ENCODE measurements at places on chromosomes 6 and 20. TPM values are rescaled to one million over a fixed set of nuclear protein-coding genes. Genes with fewer than 3 reads are reported as not detected.

GRCh38 chr6:68758559-68758958 lies 123.5 kb downstream of the ADGRB3 start:
- H3K27ac ChIP-seq, result no peak overlapping the region
- H3K4me1 ChIP-seq, result no peaks in the 10 kb centered on the region
- DNase-seq, result no peak
- H3K36me3 ChIP-seq, result no peaks in the 10 kb centered on the region
- no peaks in the 10 kb centered on the region for H3K27me3 ChIP-seq
- no peak overlapping the region for H3K4me3 ChIP-seq

DNA sequence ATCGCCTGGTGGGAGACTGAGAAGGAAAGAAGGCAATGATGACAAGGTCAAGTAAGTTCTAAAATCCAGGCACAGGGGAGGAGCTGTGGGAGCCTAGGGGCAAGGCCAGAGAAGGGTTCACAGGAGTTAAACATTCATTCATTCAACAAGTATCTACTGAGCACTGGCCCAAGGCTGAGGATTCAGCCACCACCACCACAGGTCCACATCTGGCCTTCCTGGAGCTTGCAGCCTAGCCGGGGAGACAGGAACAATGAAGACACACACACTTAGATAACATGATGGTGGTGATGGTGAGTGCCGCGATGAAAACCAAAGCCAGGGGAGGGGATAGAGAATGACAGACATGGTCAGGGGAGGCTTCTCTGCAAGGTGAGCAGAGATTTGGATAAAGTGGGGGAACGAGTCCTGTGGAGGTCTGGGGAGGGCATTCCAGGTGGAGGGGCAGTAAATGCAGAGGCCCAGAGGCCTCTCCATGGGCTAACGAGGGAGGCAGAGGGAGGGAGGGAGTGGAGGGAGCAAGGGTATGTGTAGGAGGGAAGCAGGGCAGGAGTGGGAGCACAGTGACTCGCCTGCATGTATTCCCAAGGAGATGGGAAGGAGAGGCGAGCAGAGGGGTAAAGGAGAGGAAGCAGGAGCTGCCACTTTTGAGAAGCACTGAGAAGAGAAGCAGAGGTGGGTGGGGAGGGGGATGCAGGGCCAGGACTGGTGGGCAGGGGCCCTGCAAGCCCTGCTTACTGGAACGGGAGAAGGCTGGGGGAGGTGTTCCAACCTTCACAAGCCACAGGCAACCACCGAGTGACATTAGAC lies 10.5 kb upstream of the RSPO4 start:
- no peaks in the 10 kb centered on the region for H3K27me3 ChIP-seq

DNA sequence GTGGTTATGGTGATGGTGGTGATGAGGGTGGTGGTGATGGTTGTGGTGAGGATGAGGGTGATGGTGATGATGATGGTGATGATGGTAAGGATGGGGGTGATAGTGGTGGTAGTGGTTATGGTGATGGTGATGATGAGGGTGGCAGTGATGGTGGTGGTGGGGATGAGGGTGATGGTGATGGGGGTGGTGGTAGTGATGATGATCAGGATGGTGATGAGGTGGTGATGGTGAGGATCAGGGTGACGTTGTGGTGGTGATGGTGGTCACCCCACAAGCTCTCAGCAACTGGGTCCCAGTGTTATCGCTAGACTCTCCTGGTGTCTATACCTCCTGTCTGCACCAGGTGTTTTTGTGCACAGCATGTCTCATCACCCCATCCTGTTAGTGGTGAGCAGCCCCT lies 85.0 kb downstream of the TMEM242 start:
- H3K36me3 ChIP-seq, result no peaks in the 10 kb centered on the region
- DNase-seq, result no peak
- H3K27me3 ChIP-seq, result no peaks in the 10 kb centered on the region
- H3K27ac ChIP-seq, result no peak overlapping the region
- no peak overlapping the region for H3K4me3 ChIP-seq
- peaks cover 12% of the 10 kb centered on the region for H3K4me1 ChIP-seq

The KLHDC3 gene
- 73.5 TPM for total RNA-seq

GRCh38 chr6:75094614-75095200 lies 111.1 kb downstream of the COL12A1 start:
- H3K36me3 ChIP-seq, result no peaks in the 10 kb centered on the region
- H3K4me1 ChIP-seq, result no peaks in the 10 kb centered on the region
- no peak overlapping the region for H3K4me3 ChIP-seq
- H3K27ac ChIP-seq, result no peak overlapping the region
- H3K27me3 ChIP-seq, result no peaks in the 10 kb centered on the region

DNA sequence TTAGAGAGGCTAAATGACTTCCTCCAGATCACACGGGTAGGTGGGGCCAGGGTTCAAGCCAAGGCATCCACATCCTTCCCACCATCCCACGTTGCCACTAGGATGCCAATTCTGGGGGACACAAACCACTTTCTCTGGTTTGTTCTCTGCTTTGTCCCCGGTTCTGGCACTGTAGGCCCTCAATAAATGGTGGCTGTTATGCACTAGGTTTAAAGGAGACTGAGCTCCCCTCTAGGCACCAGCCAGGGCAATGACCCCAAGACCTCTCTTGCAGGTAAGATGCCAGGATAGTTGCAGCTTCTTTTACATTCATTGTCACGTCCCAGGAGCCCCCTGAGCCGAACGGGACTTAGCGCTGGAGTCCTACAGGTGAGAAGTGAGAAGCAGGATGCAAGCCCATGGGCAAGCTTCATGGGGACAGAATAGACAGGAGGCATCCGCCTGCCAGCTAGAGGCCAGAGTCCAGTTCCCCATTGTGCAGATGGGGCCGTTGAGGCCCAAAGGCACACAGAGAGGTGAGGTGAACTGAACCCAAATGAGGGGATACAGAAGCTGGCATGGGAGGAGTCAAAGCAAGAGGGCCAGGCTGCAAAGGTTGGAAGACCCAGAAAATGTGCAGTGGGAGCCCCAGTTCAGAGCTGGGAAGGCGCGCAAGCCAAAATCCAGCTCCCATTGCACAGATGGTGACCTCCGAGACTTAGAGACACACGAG lies 677 bp downstream of the PXMP4 start:
- H3K4me3 ChIP-seq, result peak overlapping the region; percentile 84
- peak overlapping the region; percentile 75 for H3K27ac ChIP-seq
- no peaks in the 10 kb centered on the region for H3K27me3 ChIP-seq
- no peaks in the 10 kb centered on the region for H3K36me3 ChIP-seq
- DNase-seq, result no peak
- peaks cover 20% of the 10 kb centered on the region for H3K4me1 ChIP-seq

GRCh38 chr6:154448448-154449096 lies 61.9 kb downstream of the CNKSR3 start:
- H3K27me3 ChIP-seq, result no peaks in the 10 kb centered on the region
- H3K27ac ChIP-seq, result no peak overlapping the region
- no peak for DNase-seq
- H3K4me1 ChIP-seq, result no peaks in the 10 kb centered on the region
- H3K4me3 ChIP-seq, result no peak overlapping the region

- H3K27me3 ChIP-seq, result no peaks in the 10 kb centered on the region
- no peak for DNase-seq
These were observed 36.0 kb downstream of the KCNK5 start for GRCh38 chr6:39193201-39193791.

The JAG1 gene
- total RNA-seq, result 0.24 TPM

The PTP4A1 gene
- total RNA-seq, result 107 TPM

DNA sequence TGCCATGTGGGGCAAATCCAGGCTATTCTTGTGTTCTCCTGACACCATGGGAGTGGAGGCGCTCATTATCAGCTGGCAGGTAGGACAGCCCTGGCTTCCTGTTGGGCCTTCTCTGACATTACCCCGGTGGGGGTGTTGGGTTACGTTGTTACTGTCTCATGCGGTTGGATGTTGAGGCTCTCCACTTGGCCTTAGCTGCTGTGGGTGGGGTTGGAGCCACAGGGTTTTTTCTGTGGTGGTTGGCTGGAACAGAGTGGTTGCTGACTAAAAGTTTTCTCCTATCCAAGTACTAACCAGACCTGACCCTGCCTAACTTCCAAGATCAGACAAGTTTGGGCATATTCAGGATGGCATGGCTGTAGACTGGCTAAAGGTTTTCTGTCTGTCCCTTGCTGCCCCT lies 20.2 kb downstream of the RIPK1 start:
- no peaks in the 10 kb centered on the region for H3K4me1 ChIP-seq
- H3K27ac ChIP-seq, result no peak overlapping the region
- H3K36me3 ChIP-seq, result peaks cover 34% of the 10 kb centered on the region
- no peaks in the 10 kb centered on the region for H3K27me3 ChIP-seq
- no peak overlapping the region for H3K4me3 ChIP-seq

The CEP250 gene
- 42.2 TPM for total RNA-seq

The LZTS3 gene
- 0.97 TPM for total RNA-seq

- no peaks in the 10 kb centered on the region for H3K4me1 ChIP-seq
- DNase-seq, result no peak
- H3K27me3 ChIP-seq, result no peaks in the 10 kb centered on the region
- no peaks in the 10 kb centered on the region for H3K36me3 ChIP-seq
- no peak overlapping the region for H3K4me3 ChIP-seq
- peak overlapping the region; percentile 10 for H3K27ac ChIP-seq
These were observed 31.0 kb downstream of the TOMM6 start for GRCh38 chr6:41818271-41819054.

GRCh38 chr6:105869835-105870440 lies 216.2 kb upstream of the PRDM1 start:
- H3K36me3 ChIP-seq, result no peaks in the 10 kb centered on the region
- no peak overlapping the region for H3K4me3 ChIP-seq
- DNase-seq, result no peak
- no peak overlapping the region for H3K27ac ChIP-seq
- H3K27me3 ChIP-seq, result no peaks in the 10 kb centered on the region
- H3K4me1 ChIP-seq, result no peaks in the 10 kb centered on the region

DNA sequence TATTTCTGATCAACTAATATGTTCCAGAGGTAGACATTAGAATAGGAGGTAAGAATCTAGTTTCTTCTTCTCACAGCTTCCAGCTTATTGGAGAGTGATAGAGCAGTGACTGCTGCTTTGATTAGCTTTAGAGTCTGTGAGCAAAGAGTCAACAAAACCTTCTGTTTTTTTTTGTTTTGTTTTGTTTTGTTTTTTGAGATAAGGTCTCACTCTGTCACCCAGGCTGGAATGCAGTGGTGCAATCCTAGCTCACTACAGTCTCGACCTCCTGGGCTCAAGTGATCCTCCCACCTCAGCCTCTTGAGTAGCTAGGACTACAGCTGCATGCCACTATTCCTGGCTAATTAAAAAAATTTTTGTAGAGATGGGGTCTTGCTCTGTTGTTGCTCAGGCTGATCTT lies 39.3 kb downstream of the TSBP1 start:
- no peaks in the 10 kb centered on the region for H3K4me1 ChIP-seq
- no peak overlapping the region for H3K4me3 ChIP-seq
- H3K27ac ChIP-seq, result no peak overlapping the region
- H3K36me3 ChIP-seq, result no peaks in the 10 kb centered on the region
- H3K27me3 ChIP-seq, result no peaks in the 10 kb centered on the region

DNA sequence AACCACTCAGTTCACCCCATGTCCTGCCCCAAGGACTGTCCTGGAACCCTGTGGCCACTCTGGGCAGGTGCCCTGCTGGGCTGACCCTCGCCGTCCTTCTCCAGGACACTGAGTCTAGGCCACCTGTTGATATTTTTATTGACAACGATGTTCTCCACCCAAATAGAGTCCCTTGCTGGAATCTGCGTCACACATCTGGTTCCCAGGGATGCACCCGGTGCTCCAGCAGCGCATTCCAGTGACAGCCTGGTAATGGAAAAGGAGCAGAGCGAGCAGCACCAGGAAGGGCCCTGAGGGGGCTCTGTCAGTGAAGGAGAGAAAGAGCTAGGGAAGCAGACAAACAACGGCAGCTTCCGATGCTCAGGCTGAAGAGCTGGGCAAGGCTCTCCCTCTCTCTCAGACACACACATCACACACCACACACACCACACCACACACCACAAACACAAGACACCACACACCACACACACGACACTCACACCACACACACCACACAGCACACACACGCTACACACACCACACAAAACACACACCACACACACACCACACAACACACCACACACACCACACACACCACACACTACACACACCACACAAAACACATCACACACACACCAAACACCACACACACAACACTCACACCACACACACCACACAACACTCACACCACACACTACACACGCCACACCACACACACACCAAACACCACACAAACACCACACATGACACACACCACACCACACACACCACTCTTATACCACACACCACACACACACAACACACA lies 117.9 kb upstream of the THBS2 start:
- DNase-seq, result no peak
- no peak overlapping the region for H3K4me3 ChIP-seq
- H3K4me1 ChIP-seq, result no peaks in the 10 kb centered on the region
- no peak overlapping the region for H3K27ac ChIP-seq
- H3K36me3 ChIP-seq, result no peaks in the 10 kb centered on the region

DNA sequence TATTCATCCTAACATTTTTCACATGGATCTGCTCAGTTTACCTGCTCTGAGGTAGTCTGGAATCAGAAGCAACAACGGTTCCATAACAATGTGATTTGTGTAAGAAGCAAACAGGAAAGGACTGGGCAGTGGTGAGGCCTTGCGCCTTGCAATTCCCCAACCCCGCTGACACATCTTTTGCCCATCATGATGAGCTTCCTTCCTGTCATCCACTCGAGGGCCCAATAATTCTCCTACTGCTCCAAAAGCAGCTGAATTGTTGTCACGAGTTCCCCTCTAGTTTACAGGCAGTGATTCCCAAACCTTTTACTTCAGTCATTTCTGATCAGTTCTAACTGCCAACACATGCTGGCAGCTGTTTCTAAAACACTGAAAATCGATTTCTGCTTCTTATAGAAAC lies 22.9 kb downstream of the STX7 start:
- H3K27me3 ChIP-seq, result no peaks in the 10 kb centered on the region
- no peaks in the 10 kb centered on the region for H3K36me3 ChIP-seq
- peaks cover 9% of the 10 kb centered on the region for H3K4me1 ChIP-seq
- H3K27ac ChIP-seq, result no peak overlapping the region
- no peak overlapping the region for H3K4me3 ChIP-seq

The DNAH8 gene
- total RNA-seq, result 0.20 TPM

DNA sequence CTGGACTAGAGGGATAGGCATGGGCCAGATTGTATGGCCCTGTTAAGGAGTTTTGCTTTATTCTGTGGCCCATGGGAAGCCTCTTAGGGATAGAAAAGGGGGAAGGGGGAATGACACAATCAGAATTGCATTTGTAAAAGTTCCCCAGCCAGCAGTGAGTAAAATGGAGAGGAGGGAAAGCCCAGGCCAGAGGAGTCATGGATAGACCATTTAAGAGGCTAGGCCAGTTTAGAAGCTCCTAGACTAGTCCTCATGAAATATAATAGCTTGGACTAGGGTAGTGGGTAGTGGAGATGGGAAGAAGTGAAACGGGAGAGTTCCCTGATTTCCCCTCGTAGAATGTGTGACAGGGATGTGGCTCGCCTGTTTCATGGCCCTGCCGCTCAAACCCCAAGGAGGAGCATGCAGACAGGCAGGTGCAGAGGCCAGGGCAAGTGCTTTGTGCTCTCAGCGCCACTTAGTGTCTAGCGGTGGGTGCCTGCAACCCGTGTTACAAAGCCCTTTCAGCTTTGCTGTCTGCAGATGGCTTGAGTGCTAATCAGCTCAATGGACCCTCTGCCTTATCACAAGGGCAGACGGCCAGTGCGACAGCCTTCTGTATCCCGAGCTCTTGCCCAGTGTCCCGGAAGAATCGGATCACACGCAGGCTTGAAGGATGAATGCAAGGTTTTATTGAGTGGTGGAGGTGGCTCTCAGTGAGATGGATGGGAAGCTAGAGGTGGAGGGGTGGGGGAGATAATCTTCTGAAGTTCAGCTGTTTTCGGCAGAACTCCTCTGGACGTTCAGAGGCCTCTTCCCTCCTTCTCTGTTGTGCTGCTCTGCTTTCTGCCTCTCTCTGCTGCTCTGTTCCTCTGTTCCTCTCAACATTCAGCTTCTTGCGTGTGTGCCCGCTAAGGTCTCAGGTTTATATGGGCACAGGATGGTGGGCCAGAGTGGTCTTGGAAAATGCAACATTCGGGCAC lies 141.1 kb downstream of the CEP57L1 start:
- H3K4me3 ChIP-seq, result no peak overlapping the region
- H3K36me3 ChIP-seq, result no peaks in the 10 kb centered on the region
- H3K4me1 ChIP-seq, result no peaks in the 10 kb centered on the region
